RWPE1 (cell line): ENCODE measurements at places on chromosomes 7 and 10.

DNA sequence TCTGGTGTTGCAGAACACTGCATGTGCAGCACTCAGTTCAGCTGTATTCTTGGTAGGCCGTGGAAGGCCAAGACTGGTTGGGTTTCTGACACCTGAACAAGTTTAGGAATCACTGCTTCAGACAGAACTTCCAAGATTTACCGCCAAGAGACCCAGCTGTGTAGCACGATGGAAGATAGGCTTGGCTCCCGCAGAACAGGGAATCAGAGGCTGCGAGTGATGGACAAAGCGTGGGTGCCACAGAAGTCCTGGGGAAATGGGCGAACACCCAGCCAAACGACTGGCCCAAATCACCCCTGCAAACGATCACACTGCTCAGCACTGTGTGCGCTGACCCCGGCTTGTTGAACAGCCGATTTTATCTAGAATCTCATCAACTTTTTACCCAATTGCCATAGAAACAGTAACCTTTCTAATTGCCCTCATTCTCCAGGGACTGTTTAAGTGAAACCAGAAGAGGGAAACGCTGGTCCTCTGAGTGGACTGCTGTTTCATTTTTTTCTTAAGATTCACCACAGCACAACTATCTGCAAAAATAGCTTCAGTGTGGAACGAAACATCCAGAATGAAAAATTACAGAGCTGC, 17.9 kb downstream of the ZFAND2A start:
- DNase-seq: no peak

GRCh38 chr7:36303202-36304098, 86.2 kb upstream of the ANLN start:
- peak; percentile 60 for DNase-seq

- no peak for DNase-seq
Measured at GRCh38 chr7:150845421-150845861, 6.9 kb upstream of the AOC1 start.

GRCh38 chr7:122748195-122748594, 45.5 kb upstream of the RNF148 start:
- no peak for DNase-seq

DNA sequence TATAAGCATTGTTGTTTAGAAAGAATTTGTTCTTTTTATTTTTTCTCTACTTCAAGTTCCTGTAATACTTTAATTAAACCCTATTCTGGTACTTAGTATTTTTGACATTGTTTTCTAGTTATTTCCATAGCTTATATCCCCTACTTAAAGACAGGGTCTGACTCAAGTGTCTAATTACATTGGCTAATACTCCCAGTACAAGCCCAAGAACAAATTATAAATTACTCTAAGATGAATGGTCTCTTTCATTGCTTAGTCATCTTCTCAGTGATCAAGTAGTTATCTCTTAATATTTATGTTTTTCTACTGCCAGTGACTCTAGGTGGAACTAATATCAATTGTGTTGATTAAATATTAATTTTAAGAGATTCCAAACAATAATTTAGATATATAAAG, 21.6 kb downstream of the AHR start:
- DNase-seq: no peak

DNA sequence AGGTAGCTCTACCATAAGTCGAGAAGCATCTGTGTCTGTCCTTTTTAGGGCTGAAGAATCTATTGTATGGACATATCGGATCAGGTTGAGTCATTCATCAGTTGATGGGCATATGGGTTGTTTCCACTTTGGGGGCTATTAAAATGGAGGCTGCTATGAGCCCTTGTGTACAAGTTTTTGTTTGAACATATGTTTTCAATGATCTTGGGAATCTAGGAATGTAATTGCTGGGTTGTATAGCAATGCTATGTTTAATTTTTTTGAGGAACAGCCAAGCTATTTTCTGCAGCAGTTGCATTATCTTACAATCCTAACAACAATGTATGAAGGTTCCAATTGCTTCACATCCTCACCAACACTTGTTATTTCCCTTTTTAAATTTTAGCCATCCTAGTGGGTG, 46.4 kb upstream of the HABP2 start:
- DNase-seq: no peak

- DNase-seq: no peak
Measured at GRCh38 chr7:90749774-90750173, 153.7 kb downstream of the CDK14 start.

- no peak for DNase-seq
Measured at GRCh38 chr7:123998921-123999320, 33.9 kb downstream of the TMEM229A start.

- no peak for DNase-seq
Measured at GRCh38 chr7:116715077-116715476, 43.1 kb downstream of the MET start.

DNA sequence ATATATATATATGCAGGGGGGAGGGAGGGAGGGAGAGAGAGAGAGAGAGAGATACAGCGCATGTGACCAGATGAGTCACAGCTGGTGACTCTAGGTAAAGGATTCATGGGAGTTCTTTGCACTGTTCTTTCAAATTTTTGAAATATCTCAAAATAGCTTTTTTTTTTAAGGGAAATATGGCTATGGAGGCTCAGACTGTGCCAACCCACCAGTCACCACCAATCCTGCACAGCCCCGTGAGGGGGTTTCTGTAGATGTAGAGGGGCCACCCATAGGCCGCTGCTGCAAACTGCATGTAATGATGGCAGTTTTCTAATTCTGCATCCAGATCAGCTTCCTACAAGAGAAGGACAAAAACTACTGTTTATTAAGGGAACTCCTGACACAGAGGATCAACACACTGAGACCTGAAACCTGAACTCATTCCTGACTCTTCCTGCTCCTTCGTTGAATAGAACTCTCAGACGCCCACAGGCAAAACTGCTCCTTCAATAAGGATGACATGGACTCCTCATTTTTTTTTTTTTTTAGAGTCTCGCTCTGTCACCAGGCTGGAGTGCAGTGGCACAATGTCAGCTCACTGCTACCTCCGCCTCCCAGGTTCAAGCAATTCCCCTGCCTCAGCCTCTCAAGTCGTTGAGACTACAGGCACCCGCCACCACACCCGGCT, 17.3 kb downstream of the DAGLB start:
- no peak for DNase-seq

DNA sequence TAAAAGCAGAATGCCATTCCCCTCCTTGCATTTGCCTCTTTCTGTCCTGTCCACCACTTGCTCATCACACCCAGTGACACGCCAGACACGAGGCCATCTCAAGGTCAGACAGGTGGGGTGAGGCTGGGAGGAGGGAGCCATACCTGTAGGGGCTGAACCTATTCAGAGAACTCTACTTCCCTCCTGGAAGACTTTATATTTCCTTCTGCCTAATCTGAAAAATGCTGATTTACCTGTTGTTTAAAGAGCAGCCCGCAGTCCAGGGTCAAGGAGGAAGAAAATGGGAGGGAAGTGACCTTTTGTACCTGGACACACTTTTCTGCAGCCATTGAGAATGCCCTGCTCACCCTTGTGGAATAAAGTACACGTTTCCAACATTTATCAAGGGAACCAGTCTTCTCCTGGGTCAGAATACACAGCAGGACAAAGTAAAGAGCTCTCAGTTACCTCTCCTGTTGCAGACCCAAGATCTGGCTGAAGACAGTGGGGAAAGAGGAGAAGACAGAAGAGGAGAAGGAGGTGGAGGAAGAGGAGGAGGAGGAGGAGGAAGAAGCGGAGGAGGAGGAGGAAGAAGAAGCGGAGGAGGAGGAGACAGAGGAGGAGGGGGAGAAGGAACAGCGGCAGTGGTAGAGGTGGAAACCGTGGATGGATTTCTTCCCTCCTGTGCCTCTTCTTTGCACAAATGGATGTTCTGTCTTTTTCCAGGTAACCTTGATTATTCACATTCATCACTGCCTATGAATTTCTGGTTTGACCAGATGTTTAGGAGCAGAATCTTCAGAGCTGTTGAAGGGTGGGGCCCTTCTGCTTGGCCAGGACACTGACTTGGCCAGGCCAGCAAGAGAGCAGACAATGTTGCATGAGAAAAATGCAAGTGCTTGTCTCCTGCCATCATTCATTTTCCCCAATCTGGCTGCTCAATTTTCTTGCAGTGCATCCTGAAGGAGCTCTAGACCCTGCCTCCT, 1.2 kb upstream of the BLNK start:
- no peak for DNase-seq

DNA sequence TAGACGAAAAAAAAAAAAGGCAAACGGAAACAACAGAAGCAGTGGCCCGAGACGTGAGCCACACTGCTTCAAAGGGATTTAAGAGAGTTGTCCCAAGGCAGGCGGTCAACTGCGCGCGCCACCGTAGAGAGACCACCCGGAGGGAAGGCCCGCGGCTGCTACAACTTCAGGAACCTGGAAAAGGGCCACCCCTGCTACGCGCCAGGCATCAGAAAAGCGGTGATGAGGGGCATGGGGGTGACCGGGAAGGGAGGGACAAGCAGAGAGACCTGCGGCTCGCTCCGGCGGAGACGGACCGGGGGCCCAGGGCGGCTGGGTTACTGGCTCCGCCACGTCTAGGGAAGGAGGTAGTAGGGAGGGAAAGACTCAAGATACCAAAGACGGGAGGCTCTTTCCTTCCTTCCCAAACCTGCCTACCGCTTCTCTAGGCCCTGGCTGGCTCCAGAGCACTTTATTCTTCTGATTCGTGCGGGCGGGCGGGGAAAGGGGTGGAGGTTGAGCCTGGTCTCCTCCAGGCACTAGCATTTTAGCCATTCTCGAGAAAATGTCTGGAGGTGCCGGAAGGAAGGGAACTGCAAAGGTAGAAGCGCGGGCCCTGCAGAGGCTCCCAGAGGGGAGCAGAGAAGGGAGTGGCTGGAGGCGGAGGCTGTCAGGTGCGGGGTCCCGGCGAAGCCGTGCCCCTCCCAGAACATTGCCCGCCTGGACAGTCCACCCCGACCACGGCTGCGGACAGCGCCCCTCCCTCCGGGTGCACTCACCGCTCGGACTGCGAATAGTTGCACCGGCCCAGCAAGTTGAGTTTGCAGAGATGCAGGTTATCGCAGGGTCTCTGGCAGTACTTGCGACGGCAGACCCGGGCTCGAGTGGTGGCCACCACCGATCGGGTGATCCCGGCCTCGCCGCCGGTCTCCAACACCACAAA, 993 bp downstream of the ZC3HAV1 start:
- peak; percentile 19 for DNase-seq

GRCh38 chr7:115145512-115145911, 223.6 kb downstream of the MDFIC start:
- no peak for DNase-seq

- DNase-seq: peak; percentile 59
Measured at GRCh38 chr10:18659819-18660535, 746 bp downstream of the ARL5B start.

DNA sequence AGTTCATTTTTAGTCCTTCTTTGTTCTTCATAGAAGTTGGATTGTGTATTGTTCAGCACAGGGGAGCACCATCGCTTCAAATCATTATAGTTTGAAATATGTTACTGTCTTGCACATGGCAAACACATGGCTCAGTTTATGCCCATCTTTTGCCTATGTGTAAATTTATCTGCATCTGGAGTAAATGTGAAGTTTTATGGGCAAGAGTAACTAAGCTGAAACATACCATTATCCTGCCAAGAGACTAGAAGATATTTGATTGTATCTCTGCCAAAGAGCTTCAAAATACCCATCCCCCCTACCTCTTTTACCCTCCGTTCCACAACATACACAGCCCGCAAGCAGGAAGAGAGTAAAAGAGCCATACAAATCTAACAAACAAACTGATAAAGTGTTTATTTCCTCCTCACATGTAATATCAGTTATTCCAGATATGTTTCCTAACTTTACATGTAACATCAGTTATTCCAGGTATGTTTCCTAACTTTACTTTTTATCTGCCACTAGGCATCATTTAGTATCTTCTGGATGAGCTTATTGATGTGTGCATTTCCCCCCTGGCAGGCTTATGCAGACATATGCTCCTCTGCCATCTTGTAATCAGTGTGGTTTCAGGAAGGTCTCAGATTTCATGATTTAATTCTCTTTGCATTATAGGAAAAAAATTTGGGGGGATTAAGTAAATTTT, 127.7 kb downstream of the SRI start:
- no peak for DNase-seq

DNA sequence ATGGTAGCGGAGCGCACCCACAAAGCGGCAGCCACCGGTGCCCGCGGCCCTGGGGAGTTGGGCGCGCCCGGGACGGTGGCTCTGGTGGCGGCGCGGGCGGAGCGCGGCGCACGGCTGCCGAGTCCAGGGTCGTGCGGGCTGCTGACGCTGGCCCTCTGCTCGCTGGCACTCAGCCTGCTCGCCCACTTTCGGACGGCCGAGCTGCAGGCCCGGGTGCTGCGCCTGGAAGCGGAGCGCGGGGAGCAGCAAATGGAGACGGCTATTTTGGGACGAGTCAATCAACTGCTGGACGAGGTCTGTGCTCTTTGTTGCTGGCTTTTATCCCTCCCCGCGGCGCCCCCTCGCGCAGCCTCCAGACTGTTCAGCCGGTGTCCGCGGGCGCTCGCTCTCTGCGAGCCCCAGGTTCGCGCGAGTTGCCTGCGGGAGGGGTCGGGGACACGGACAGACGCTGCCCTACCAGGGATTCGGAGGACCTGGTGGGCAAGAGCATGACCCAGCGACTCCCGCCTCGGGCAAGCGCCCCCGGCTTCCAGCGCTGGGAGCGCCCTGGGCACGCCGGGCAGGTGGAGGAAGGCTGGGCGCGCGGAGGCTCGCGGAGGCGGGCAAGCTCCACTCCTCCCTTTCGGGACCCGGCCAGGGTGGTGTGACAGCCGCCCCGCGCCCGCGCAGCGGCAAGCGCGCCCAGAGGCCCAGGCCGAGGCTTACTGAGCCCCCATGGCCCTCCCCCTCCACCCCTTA, 887 bp downstream of the COL13A1 start:
- DNase-seq: peak; percentile 45

DNA sequence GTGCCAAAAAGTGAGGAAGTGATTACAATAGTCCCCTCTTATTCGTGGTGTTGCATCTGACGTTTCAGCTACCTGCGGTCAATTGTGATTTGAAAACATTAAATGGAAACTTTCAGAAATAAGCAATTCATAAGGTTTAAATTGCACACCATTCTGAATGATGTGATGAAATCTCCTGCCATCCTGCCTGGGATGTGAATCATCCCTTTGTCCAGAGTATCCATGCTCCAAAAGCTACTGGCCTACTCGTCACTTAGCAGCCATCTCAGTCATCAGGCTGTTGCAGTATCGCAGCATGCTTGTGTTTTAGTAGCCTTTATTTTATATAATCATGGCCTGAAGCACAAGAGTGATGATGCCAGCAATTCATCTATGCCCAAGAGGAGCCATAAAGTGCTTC, 97.7 kb upstream of the CDCA7L start:
- no peak for DNase-seq

GRCh38 chr10:93030409-93030808, 30.2 kb upstream of the CYP26C1 start:
- peak; percentile 68 for DNase-seq

DNA sequence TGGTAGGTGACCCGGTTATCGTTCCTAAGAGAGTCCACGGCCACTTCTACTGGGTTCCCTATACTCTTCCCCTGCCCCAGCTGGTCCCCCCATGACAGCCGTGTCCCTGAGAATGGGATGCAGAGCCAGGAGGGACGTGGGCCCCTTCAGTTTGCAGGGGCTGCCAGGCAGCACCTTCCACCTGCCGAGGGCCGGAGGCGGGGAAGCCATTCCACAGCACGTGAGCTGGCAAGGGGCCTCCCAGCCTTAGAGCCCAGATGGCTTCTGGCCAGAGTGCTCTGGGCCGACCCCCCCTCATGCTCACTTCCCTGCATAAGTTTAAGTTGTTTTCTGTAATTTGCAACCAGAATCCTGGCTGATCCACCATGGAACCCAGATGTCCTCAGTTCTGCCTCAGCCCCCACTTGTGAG, 39.0 kb downstream of the DIP2C start:
- DNase-seq: no peak

- no peak for DNase-seq
Measured at GRCh38 chr7:65264258-65264657, 109.4 kb upstream of the ZNF92 start.

- no peak for DNase-seq
Measured at GRCh38 chr10:131641231-131641630, 259.6 kb upstream of the PPP2R2D start.
